CD4-positive, alpha-beta T cell treated with Interleukin-10 for 1 hour (primary cell): ENCODE measurements at places on chromosomes 6 and 20.

GRCh38 chr6:7254980-7255835, 57.8 kb downstream of the SSR1 start:
- no peak for DNase-seq

DNA sequence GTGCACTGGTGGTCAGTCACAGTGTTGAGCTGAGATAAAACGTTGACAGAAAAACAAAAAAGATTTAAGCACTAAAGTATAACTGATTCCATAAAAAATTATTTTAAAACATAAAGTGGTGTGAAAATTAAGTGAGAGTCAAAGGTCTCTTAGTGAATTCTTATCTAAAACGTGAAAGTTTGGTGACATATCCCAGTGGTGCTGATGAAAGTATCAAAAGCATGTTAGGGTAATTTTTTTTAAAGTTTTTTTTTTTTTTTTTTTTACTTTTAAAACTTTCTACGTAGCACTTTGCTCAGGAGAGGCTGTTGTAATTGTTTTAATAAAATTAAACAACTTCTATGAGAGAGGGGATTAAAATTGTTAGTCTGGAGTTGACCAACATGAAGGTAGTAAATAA, 65.6 kb upstream of the TMEM30A start:
- no peak for DNase-seq

DNA sequence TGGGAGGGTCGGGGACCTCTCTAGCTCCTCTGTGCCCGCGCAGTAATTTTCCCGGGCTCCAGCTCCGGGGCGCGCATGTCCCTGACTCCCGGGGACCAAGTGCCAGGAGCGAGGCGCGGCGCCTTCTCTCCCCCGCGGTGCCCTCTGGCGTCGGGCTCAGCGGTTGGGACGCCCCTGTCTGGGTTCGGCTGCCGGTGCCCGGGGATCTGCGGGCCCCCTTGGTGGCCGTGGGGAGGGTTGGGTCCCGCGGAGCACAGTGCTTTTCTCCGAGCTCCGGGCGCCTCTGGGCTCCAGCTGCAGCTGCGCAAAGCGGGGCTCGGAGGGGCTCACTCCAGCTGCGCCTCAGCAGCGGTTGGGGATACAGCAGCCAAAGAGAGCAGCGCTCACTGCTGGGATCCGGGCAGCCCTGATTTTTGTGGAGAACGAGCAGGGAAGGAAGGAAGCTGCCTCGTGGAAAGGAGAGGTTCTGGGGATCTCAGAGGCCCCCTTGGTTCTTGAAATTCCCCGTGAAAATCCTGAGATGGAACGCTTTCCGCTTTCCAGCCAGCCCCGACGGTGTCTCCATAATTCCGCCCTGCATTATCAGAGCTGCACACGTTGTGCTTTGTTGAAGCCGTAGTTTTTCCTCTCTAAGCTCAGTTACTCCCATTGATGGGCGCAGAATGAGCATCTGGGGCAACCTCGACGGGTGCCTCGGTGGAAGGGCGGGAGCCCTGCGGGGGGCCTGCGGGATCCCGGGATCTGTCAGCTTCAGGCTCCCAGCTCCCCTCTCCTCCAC, 861 bp downstream of the PPP1R14C start:
- no peak for DNase-seq

- no peak for DNase-seq
These were observed 286.3 kb downstream of the BTBD3 start for GRCh38 chr20:12203981-12204380.

GRCh38 chr6:108524528-108525248, 36.0 kb upstream of the FOXO3 start:
- no peak for DNase-seq

DNA sequence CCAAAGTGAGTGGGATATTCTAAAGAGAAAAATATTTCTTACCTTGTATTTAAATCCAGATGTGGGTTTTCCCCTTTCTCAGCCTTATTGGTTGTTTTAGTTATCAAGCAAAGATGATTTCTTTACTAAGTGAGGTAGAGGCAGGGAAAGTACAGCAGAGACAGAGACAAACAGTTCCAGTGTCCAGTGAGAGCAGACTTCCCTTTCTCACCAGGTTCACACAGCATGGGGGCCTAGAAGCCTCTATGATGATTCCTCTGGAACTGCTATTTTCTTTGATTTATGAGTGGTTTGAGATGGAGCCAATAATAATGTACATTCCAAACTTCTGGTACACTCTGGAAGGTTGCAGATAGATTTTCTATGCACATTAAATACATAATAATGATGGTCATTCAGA, 234.0 kb upstream of the MARCKS start:
- no peak for DNase-seq

DNA sequence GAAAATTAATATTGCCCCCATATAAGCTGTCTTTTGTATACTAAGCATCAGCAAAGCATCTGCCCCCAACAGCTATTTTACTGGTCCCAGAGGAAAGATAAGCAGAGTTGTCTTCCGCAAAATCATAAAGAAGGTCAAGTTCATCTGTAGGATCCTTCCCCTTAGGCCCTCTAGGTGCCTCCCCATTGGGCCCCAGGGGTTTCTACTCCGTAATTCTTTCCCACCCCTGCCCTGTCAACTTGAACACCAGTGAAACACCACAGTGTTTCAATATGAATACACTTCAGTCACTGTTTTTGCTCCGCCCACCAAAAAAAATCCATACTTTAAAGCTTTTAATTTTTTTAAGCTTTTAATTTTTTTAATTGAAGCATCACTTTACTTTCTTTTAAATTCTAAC, 159.2 kb downstream of the ATXN1 start:
- DNase-seq, result no peak

- no peak for DNase-seq
These were observed 293.2 kb downstream of the NRN1 start for GRCh38 chr6:5713519-5713918.
